ENCODE measurements at places on chromosomes 3 and 15. TPM values are rescaled to one million over a fixed set of nuclear protein-coding genes. Genes with fewer than 3 reads are reported as not detected.

GRCh38 chr3:51445544-51446280 is 54.1 kb downstream of the DCAF1 start:
- DNase-seq, result no peak

DNA sequence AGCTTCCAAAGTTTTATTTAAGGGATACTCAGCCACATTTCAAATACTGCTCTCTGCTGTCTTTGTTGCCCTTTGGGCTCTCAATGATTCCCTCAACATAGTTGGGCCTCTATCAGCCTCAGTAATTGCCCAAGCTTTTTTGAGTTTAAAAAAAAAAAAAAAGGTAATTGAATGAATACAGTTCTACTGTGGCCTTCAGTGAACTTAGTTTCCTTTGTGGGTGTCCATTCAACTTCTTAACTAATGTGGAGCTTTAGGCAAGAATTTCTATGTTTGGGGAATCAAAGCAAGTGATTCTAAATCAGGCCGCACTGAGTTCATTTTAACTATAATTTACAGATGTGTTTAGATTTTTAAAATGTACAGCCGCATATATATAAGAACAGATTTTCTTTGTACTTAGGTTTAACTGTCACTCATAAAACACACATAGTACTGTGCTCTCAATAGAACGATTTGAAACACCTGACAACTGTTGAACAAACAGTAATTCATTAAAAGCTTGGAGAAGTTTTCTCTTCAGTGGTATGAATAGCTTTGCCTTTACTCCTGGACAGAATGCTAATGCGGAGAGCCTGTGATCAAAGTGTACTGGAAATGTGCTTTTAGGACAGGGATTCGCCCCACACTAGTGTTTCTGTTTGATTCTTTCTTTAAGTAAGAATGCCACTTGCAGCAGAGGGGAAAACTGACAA is 844.9 kb upstream of the SEMA6D start:
- no peak for DNase-seq

Gene TMC3
- not detected for total RNA-seq

Gene IGDCC3
- not detected for total RNA-seq

Gene SMCO1
- not detected for total RNA-seq

Gene COL6A5
- total RNA-seq, result not detected

Measured in CD8-positive, alpha-beta memory T cell (primary cell).